ENCODE measurements at places on chromosomes 1 and 21.

DNA sequence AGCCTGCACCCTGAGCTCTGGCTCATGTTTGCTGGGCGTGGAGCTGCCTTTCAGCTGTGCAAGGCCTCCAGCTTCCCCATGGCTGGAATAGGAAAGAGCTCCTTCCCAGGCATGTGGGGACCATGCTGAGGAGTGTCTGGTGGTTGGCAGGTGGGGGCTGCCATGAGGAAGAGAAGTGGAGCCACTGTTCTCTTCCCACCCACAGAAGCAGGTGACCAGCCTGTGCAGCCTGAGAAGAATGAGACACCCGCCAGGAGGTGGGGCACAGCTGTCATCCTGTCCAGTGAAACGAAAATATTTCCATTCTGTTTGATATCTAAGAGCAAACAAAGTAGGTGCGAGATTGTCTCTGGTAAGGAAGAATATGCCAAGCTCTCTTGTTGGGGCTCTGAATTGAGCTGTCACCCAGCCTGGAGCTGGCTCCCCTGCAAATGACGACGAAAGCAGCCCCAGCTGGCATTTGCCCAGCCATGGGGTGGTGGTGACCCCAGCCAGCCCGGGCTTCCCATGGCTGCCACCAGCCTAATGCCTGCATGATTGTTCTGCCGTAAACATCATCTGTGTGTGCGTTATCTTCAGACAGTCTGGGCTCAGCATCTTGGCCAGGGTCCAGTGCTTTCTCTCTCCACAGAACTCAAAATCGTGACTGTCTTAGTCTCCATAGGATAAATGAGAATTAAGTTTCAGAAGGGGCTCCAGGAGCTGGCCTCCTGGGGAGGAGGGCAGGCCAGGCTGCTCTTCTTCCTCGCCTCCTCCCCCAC lies 429.8 kb upstream of the VAMP3 start:
- no peak for DNase-seq

DNA sequence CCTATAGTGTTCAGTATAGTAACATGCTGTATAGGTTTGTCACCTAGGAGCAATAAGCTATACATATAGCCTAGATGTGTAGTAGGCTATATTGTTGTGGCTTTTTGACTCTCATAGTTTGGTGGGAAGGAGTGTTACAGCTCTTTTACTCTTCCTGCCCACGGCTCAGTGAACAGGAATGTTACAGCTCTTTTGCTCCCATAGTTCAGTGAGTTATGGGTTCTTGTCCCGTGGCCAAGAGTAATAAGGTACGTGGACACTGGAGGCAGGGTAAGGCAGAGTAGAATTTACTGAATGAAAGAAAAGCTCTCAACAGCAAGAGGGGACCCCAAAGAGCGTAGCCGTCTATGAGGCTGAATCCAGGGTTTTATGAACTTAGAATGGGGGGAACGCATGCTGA lies 734.3 kb downstream of the ADGRL2 start:
- DNase-seq: no peak

DNA sequence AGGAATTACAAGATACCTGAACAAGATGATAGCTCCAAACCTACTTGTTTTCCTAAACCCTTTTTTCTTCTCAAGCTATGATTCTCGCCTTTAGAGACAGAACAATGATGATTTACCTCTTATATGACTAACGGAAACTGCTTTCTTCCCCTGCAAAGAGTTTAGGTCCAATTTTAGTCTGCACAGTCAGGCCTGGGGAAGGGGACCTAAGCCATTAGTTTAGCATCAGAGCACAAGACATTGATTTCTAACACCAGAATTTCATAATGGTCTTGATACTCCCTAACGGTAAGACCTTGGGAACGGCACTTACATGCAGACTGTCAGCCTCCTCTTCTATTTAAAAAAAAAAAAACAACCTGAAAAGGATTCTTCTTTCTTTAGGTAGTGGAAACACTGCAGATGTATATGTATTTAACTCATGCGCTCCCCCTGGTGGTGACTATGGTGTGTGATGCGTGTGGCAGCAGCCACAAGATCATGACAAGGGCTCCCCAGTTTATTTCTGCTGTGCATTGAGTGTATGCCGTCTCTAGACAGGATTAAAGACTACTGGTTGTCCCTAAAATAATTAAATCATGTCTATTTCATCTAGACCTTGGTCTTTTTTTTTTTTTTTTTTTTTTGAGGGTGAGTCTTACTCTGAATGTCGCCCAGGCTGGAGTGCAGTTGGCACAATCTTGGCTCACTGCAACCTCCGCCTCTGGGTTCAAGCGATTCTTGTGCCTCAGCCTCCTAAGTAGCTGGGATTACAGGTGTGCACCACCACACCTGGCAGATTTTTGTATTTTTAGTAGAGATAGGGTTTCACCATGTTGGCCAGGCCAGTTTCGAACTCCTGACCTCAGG lies 37.3 kb upstream of the TMEM222 start:
- DNase-seq: peak; percentile 86

- no peak for DNase-seq
Measured at GRCh38 chr1:67705735-67706453, 20.9 kb downstream of the GADD45A start.

GRCh38 chr1:106620521-106620954 lies 435.9 kb upstream of the PRMT6 start:
- no peak for DNase-seq

DNA sequence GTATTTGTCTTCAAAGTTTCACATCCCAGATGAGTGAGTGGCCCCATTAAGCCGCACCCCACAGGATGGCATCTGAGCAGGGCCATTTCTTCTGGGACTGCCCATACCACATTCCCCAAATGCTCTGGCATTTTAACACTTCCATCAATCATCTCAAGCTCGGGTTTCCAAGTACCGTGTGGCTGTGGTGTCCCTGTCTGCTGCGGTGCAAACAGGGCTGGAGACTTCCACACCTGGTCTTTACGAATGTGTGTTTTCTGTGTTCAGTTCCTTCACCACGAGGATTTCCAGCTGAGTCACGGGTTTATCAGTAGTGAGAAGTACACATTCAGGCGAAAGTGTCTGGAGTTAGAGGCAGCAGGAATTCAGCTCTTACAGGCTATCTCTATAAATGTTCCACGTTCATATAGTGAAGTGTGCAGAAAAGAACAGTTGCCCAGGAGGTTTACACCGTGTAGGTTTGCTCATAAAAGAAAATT lies 195.2 kb downstream of the RHOU start:
- no peak for DNase-seq

DNA sequence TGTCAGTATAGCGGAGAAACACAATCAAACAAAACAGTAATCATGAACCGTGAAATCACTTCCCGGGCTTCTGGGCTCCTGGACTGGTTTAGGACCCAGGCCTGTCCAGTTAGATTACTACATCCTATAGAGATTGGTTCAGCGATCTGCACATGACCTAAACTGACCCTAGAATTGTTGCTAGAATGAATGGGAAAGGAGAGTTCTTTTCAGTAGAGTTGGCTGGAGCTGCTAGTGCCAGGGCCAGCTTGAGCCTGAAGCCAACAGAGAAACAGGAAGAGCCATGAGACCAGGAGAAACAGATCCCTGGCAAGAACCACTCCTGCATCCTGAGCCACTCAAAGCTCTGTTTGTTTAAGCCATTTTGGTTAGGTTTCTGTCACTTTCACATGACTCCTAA lies 474.3 kb upstream of the C1orf87 start:
- DNase-seq: no peak

GRCh38 chr1:205775717-205776056 lies 405 bp upstream of the RAB29 start:
- no peak for DNase-seq

GRCh38 chr1:187442603-187443002 lies 613.9 kb downstream of the PLA2G4A start:
- DNase-seq: no peak

DNA sequence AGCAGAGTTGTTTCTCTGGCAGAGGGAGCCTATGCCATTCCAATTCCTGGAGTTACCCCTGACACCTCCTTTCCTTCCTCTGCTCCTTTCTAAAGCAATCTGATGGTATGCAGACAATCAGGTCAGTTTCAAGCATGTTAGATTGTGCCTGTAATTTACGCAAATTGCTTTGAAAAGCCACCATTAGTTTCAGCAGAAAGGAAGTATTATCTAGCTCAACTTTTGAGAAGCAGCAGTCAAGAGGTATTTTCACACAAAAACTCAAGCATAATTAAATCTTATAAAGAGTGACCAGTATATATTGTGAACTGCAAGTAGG lies 2.2 kb downstream of the ERRFI1 start:
- DNase-seq: no peak

DNA sequence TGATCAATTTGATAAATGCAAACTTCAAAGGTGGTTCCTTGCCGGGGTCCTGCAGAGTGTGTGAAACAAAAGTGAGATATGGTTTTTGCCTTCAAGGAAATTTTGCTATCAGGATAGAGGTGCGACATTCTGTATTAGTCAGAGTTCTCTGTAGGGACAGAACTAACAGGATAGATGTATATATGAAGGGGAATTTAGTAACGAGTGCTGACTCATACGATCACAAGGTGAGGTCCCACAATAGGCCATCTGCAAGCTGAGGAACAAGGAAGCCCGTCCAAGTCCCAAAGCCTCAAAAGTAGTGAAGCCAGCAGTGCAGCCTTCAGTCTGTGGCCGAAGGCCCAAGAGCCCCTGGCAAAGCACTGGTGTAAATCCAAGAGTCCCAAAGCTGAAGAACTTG lies 157.0 kb downstream of the RYR2 start:
- no peak for DNase-seq

DNA sequence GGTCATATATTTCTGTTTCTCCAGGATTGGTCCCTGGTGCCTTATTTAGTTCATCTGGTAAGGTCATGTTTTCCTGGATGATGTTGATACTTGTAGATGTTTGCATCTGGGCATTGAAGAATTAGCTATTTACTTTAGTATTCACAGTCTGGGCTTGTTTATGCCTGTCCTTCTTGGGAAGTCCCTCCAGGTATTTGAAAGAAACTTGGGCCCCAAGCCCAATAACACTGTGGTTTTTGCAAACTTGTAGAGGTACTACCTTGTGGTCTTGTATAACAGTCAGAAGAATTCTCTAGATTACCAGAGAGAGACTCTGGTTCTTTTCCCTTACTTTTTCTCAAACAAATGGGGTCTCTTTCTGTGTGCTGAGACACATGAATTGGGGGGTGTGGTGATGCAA lies 251.4 kb upstream of the B3GALT2 start:
- no peak for DNase-seq

- DNase-seq: no peak
Measured at GRCh38 chr1:224589006-224589405, 27.1 kb upstream of the CNIH3 start.

DNA sequence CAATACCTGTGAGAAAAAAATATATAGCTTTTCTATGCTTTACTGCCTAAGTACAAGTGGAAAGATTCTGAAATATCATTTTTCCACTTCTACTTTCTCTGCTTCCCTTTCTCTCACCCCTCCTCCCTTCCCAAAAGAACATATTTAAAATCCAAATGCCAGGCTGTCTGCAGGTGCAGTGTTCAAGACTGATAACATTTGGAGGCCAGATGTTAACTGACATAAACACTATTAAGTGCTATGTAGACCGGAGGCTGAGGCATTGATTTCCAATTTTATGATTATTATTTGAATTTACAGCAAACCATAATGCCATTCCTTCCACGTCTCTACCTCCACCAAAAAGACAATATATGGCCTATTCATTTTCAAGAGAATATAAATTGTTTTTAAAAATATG lies 296.9 kb upstream of the SGIP1 start:
- no peak for DNase-seq

- DNase-seq: no peak
Measured at GRCh38 chr1:43220905-43221778, 48.6 kb upstream of the TMEM125 start.

DNA sequence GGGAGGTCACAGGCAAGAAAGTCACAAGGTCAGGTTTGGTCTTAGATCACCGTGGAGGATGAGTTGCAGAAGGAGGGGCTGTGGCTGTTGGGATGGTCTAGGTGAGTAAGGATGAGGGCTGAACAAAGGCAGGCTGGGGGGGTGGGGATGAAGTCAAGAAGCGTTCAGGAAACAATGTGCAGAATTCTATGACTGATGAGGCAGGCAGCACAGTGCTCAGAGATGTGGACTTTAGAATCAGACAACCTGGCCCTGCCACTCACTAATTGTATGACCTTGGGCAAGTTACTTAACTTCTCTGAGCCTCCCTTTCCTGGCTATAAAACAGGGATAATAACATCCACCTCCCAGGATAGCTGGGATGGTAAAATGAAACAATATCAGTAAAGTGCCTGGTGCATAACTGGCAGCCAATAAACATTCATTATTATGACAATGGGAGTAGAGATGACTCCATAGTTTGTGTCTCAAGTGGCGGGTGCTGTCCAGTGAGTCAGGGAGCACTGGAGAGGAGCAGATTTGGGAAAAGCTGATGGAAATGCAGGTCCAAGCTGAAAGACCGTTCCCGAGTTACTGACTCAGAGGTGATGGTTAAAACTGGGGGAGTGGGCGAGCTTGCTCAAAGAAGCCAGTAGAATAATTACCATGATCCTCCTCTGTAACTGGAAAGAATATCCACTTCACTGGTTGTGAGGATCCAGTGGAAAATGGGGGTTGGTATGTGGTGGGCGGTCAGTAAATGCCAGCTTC lies 2.1 kb downstream of the TIE1 start:
- DNase-seq: no peak

GRCh38 chr1:211920141-211920572 lies 89.6 kb upstream of the LPGAT1 start:
- DNase-seq: no peak

Measured in activated gamma-delta T cell treated with anti-CD3 and anti-CD28 coated beads, Interleukin-2, amount 50 U/mL, for 16 hours (primary cell).